Coronary artery (tissue), 2 donors: ENCODE measurements at places on chromosomes 13 and 19.
A peak's percentile ranks its signal among the peaks of the same experiment; 100 is the strongest.

DNA sequence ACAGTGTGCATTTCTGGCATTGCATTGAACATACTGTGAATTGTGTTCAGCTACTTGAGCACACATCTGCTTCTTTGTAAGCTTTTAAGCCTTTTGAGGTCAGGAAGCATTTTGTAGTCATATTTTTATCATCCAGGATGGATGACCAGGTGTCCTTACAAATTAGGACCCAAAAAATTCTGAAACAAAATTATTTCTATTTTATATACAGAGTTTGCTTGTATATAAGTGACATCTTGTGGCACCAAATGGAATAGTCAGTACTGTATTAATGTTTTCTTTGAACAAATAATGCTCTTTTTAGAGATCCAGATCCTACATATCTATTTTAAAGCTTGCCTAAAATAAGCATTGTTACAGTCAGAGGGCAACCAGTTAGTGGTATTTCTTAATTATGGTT lies 9.5 kb upstream of the SUPT20H start:
- no peak for DNase-seq

DNA sequence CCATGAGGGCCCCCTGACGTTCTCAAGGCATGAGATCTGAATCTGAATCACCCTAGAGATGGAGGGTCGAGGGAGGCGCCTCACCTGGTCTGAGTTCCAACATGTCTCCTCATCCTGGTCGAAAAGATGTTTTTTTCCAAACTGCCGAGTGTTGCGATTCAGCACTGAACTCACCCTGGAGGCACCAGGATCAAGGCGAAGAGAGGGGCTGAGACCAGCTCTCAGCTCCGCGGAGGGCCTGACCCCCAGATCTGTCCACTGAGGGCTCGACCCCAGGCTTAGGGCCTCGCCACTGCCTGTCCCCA lies 555 bp downstream of the NR2C2AP start:
- DNase-seq: no peak

- DNase-seq: no peak
Observed at GRCh38 chr19:10863107-10863717, 8.1 kb upstream of the CARM1 start.

DNA sequence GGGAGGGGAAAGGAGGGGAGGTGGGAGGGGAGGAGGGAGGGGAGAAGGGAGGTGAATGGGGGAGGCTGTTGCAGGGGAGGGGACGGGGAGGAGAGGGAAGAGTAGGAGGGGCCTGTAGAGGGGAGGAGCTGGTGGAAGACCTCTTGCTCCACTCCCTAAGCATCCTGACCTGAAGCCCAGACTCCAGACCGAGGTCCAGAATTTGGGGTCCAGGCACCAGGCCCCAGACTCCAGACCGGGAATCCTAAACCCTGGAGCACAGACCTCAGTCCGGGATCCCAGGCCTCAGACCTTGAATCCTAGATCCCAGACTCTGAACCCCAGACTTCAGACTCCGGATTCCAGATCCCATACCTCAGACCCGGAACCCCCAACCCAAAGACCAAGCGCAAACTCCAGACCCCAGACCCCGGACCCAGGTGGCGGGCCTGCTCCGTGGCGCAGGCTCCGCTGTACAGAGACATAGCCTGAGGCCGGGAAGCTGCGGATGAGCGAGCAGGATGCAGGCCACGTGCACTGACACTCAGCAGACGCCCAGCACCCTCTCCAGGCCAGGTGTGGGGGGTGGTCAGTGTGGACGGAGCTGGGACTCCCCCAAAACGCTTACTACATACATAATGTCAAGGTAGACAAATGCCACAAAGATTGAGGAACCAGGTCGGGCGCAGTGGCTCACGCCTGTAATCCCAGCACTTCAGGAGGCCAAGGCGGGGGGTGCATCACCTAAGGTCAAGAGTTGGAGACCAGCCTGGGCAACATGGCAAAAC lies 710 bp upstream of the BTBD2 start:
- DNase-seq: peak; percentile 91

- no peak for DNase-seq
Observed at GRCh38 chr19:45160870-45161737, at the start of gene NKPD1. Gene NKPD1 (minus strand): TSS chr19:45160982. CDS start chr19:45160150, 832 bp downstream.

GRCh38 chr19:42032431-42032830 lies 37.6 kb downstream of the GRIK5 start:
- DNase-seq: no peak

DNA sequence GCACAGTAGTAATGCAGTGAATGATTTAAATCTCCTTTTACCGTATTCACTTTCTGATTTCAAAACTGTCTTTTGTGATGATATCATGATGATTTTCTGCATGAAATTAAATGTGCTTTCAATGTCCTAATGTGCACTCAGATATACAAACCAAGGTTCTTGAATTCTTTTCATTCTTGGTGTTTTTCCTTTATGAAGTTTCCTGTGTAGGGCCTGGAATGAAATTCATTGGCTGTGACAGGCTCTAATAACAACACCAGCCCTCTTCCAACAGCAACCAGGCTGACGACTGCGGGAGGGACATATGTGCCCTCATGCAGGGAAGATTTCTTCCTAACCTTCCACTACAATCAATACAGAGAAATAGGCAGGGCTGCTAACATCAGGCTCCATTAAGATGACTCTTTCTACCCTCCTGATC lies 1052.0 kb downstream of the DIAPH3 start:
- no peak for DNase-seq

- DNase-seq: no peak
Observed at GRCh38 chr13:98504029-98504351, 72.9 kb downstream of the STK24 start.

DNA sequence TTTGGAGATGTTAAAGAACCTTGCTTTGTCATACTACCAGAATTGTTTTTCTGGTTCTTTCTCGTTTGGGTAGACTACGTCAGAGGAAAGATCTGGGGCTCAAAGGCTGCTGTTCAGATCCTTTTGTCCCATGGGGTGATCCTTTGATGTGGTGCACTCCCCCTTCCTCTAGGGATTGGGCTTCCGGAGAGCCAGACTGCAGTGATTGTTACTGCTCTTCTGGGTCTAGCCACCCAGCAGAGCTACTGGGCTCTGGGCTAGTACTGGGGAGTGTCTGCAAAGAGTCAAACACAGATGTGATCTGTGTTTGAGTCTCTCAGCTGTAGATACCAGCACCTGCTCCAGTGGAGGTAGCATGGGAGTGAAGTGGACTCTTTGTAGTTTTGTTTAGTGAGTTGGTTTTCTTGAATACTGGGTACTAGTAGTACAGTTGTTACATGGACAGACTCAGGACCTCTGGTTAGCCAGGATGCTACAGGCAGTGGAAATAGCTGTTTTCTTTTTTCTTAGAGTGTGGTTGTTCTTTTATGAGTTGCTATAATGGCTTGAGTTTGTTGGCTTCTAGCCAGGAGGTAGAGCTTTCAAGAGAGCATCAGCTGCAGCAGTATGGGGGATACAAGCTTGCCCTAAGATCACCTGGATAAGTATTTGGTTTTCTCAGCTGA lies 34.4 kb downstream of the DNAJC15 start:
- no peak for DNase-seq

DNA sequence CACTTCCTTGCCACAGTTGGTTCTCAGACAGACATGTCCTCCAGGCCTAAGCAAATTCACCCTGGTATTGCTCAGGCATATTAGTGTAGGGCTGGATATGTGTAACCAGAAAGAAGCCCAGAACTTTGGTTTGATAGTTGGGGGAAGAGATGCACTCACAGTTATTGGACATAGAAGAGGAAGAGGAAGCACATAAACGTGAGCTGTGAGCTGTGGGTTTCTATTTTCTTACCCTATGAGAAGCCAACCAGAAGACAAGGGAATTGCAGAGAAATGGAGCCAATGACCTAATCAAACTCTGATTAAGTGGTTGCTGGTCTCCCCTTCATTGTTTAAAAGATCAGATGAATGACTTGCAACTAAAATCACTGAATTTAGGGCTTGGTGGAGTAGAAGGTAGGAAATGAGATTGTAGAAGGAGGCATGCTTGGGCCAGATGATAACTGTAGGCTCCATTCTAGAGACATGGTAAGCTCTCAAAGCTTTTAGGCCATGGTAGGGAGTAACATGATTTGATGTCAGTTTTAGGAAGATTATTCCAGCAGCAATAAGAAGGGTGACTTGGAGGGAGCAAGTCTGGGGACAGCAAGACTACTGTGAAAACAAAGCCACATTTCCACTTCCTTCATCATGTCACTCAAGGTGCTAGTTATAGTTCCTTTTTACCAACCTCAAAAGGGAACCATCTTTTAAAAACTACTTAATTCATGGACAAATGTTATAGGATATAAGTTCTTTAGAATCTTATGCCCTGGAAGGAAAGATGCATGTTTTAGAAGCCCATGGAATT lies 24.1 kb upstream of the WDFY2 start:
- DNase-seq: no peak

DNA sequence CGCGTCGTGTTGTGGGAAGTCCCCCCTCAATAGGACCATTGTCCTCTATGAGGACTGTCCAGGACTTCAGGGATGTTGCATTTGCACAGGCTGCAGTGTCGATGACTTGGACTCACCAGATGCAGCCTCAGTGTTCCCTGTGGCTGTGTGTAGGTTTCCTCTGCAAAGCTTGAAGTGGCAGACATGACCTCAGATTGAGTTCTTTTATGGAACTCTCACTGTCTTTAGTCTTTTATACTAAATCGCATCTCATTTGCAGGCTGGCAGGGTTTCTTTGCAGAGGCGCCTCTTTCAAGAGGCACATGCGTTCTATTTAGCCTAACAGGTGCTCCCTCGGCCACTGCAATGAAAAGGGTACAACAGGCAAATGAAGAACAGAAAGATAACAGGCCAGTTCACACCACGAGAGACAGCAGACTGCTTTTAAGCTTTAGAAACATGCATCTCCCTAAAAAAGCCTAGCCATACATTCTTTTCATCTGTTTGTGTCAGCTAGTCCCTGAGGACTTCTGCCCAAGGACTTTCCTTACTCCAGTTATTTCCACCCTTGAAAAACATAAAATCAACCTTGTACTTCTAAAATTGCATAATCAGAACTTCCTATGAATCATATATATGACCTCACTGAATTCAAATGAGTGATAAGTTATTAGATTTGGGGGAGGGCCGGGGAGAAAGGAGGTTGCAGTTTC lies 118.4 kb downstream of the RAB20 start:
- DNase-seq: peak; percentile 56

- DNase-seq: no peak
Observed at GRCh38 chr19:45710356-45711130, 18.1 kb downstream of the QPCTL start.

- DNase-seq: no peak
Observed at GRCh38 chr19:43784241-43784980, 3.6 kb upstream of the KCNN4 start.

DNA sequence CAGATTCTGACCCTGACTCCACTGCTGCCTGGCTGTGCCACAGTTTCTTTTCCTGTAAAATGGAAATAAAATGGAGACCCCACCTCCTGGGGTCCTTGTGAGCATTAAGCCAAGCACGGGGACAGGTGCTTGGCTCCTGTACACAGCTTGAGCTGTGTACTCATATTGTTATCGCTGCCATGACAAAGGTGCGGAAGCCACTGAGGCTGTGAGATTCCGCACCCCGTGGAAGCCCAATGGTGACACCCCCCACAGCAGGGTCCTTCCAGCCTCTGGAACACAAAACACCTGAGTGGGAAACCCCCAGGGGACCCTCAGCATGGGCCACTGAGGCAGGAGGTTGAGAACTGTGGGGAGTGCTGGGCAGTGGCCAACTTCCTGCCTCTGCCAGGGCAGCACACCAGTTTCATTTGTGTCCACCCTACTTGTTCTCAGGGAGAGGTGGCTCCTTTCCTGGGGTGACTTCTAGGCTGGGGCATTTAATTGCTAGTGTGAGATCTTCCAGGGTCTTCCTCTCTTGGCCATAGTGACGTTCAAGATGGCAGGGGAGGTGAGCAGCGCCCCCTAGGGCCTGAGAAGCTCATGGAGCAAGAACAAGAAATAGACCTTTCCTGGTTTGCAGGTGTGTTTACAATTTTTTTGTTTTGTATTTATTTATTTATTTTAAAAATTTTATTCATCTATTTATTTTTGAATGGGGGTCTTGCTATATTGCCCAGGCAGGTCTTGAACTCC lies 5.4 kb upstream of the JSRP1 start:
- no peak for DNase-seq

- no peak for DNase-seq
Observed at GRCh38 chr13:112525356-112525945, 62.5 kb downstream of the TUBGCP3 start.

DNA sequence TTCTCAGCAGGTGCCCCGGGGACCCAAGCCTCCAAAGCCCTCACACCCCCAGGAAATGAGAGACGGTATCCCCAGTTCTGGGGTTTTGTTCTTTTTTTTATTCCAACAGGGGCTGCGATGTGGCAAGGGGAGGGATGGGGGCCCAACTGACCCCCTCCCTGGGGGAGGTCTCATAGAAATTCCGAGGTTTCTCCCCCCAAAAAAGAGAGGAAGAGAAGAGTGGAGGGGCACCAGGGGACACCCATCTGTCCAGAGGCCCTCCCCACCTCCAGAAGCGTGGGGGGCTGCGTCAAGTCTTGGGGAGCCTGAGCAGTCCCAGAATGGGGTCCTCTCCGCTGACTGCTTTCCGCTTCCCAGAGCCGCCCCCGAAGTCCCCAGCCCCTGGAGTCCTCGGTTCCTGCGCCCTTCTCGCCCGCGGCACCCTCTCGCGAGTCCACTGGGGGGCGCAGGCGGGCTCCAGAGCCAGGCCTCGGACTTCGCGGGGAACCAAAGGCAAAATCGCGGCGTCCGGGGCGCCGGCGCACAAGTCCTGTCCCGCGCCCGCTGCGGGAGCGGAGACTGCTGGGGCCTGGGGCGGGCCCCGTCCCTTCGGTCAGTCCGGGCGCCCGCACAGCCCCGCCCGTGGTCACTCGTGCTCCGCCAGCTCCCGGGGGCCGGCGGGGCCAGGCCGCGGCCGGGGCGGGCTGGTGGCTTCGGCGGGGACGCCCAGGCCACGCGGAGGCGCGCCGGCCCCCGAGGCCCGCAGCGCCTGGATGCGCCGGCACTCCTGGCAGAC lies 4.4 kb upstream of the ATP1A3 start:
- peak; percentile 41 for DNase-seq

GRCh38 chr19:58429745-58430144 lies 10.2 kb downstream of the ZNF132 start:
- DNase-seq: no peak

- no peak for DNase-seq
Observed at GRCh38 chr13:97307882-97308624, 85.9 kb downstream of the MBNL2 start.

DNA sequence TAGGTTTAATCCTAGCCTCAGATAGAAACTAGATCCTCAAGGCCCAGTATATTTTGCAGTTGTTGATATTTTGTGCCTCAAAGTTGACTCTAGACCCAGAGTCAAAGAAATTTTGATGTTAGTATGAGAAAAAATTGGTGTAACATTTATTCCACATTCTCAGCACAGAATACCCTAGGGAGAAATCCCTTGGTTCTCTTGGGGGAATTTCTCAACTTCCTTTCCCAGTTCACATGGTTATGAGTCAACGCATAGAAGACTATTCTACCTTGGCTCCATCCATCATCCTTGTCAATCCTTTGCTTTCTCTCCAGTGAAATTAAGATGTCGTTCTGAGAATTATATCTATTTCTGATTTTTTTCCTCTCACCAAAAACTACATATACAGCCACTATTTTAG lies 145.3 kb downstream of the POSTN start:
- no peak for DNase-seq

GRCh38 chr13:103325672-103326071 lies 259.5 kb upstream of the SLC10A2 start:
- DNase-seq: no peak
